G401 (cell line): ENCODE measurements at places on chromosomes 5 and 9. TPM values are rescaled to one million over a fixed set of nuclear protein-coding genes. Genes with fewer than 3 reads are reported as not detected.
A peak's percentile ranks its signal among the peaks of the same experiment; 100 is the strongest.

DNA sequence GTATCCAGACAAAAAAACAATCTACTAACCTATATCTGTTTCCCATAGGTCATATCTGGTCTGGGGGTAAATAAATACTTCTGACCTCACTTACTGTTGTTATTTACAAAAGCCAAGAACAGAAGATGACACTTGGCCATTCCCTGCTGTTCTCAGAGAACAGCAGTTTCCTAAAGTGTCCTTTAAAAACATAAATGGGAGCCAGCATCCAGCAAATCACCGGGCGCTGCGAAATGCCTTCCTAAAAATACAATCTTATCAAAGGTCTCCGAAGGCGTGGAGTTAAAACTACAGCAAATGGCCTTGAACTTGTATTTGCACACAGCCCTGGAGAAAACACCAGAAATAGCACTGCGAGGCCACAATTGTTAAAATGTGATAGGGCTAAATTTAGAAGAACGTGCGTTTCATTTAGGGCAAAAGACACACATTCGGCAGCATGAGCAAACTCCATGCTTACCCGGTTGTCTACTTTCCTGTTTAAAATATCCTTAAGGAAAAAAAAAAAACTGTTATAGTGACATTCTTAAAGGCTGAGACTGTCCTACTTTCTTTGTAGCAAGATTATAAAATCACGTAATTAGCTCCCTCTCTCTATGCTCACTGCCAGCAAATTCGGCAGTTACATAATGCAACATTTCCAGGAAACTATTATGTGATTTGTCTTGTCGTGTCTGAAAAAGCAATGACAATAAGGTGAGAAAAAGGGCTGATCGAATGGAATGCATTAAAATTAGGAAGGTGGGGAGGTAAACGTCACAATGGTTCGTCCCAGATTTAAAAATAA is 1.5 kb downstream of the NFIL3 start:
- peak; percentile 68 for DNase-seq

- DNase-seq, result no peak
Measured at GRCh38 chr9:77896938-77897667, 134.5 kb downstream of the GNAQ start.

DNA sequence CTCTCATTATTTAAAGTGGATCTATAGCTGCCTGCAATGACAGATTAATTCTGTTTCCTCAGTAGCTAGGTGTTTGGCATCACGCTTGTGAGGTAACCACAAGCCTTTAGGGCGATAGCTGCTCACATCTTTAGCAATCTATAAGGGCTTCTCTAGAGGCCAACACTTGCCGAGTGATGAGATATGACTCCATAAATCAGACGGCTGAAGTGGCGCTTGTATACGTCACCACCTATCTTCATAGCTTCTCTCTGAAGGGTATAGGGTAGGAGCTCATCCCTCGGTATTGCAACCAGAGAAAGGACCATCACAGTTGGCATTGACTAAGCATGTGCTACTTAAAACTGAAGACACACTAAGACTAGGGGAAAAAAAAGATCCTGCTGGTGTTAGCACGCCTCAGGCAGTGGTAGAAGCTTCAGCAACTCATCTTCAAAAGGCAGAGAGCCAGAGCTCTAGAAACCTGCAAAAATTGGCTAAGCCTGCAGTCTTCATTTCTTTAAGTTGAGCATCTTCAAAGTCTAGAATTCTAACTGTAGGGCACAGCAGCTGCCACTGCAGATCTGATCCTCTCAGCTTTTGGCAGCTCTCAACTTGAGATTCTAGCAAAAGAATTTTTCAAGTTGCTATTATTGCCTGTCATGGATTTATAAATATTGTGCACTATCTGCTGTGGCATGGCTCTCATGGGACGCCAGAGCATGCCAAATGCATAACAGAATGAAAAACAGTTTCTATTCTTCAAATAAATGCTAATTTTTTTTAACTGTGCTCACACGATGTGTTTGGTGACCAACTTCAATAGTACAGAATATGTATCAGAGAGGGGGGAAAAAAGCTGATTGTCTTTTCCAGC is 37.5 kb downstream of the PSMB7 start:
- DNase-seq, result no peak

DNA sequence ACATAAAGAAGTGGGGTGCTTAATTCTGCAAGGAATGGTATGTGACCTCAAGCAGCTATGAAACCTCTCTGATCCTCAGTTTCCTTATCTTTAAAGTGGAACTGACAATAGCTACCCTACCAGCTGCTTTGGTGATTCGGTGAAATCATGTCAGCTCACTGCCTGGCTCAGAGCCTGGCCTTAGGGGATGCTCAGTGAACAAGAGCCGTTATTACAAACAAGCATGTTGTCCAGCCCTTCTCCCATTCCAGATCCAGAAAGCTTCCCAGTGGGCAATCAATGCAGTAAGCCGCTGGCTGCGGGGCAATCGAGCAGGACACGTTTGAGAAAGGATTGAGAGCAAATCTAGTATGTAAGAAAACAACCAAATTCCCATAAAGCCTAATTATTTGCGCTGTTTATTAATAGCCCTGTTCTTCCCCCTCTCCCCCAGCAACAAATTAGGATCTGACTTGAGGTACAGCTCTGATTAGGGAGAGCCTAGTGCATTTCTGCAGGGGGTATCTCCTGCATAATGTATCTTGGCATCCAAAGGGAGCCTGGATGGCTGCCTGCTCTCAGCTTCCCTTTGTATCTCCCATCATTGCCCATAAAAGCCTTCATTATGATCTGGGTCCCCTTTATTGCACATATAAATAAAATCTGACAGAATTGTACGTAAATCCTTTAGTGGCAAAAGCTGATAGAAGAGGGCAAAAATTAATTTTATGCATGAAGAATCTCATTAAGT is 371.4 kb downstream of the TMEM232 start:
- DNase-seq, result no peak

- peak; percentile 63 for DNase-seq
Measured at GRCh38 chr9:8732367-8733075, 932.9 kb upstream of the DMAC1 start.

DNA sequence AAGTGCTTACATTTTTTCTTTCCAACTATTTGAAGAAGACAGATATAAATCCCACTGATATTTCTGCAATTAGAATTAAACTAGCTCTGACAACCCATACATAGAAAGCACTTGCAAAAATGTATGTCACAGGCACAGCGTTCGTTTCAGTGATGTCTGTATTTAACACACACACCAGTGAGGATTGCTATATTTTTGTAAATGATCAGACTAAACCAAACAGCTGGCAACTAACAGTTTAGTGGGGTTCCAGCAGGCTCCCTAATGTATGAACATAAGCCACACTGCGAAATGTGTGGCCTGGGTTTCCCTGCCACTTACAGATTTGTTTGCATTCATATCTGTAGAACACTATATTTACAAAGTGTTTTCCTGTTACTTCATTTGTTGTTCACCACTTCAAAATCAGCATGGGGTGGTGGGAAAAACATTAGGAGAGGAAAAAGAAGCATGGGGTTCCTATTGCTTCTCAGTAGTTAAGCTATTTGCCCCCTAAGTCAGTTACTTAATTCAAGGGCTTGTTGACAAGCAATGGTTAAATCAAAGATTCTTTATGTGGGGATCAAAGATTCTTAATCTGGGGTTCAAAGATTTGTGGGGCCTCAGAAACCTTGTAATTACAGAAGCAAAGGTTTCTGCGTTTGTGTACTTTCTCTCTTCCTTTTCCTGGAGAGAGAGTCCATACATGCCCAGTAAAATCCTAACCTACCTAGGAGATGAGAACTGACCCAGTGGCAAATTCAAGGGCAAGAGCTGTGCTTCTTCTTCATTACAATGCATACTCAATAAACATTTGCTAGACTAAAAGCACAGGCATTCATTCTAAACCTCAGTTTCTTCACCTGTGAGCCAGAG is 27.1 kb downstream of the ZNF608 start:
- DNase-seq, result peak; percentile 56

GRCh38 chr5:35383041-35383440 is 152.8 kb upstream of the PRLR start:
- DNase-seq, result no peak

DNA sequence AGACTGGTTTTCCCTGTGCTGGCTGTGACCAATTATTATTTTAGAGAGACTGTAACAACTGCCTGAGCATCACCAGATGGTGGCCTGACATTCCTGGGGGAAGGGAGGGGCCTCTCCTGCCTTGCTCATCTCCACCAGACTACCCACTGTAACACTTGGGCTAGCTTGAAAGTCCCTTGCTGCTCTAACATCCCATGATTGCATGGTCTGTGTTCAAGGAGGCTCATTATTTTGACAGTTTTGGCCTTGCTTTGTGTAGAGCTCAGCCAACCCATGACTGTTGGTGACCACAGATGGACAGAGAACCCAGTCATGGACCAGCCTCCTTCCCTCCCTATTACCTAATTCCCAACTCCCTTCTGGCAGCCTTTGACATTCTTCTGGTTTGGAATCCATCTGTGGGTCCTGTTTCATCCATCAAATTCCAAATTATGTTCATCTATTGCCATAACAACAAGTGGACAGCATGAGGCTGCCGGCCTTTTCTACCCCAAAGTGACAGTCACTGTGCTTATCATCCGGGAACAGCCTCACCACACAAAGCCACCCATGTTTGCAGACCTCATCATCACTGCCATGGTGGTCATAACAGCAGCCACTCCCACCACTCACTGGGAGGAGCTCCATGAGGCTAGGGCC is 49.0 kb upstream of the ICE1 start:
- no peak for DNase-seq

DNA sequence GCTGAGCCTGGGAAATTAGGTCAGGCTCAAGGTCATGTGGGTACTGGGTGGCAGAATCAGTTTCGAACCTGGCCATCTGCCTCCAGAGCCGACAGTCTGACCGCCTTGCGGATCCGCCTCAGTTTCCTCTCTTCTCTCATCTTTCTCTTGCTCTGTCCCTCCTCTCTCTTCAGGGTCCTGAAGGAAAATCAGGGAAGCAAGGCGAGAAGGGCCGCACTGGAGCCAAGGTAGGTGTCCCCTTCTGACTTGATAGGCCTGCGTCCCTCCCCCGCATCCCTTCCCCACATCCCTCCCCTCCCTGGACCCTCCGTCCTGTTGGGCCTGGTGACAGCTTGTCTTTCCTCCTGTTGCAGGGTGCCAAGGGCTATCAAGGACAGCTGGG is 40.8 kb upstream of the ORM1 start:
- DNase-seq, result no peak

GRCh38 chr9:14909961-14910805 is at the start of gene FREM1:
TSS of gene FREM1 (minus strand) at chr9:14910428. CDS start at chr9:14868977, 41,451 bp downstream.
- peak; percentile 86 for DNase-seq

- no peak for DNase-seq
Measured at GRCh38 chr5:152052470-152052869, 127.8 kb upstream of the GLRA1 start.

DNA sequence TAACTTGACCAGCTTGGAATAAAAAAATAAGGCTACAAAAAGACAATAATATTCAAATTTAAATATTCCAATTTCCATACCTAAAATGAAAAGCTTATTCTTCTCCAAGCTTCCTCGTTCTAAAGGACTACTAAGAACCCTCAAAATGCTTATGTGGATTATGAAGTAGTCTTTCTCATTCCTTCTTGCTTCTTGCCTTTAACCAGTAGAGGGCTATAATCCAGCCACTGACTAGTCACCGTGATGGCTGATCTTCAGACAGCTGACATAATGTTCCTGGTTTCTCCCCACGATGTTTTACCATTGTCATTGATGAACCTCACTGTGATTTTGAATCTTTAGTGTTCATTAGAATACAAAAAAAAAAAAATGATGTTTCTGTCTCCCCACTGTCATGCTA is 515.3 kb downstream of the TLE1 start:
- no peak for DNase-seq

DNA sequence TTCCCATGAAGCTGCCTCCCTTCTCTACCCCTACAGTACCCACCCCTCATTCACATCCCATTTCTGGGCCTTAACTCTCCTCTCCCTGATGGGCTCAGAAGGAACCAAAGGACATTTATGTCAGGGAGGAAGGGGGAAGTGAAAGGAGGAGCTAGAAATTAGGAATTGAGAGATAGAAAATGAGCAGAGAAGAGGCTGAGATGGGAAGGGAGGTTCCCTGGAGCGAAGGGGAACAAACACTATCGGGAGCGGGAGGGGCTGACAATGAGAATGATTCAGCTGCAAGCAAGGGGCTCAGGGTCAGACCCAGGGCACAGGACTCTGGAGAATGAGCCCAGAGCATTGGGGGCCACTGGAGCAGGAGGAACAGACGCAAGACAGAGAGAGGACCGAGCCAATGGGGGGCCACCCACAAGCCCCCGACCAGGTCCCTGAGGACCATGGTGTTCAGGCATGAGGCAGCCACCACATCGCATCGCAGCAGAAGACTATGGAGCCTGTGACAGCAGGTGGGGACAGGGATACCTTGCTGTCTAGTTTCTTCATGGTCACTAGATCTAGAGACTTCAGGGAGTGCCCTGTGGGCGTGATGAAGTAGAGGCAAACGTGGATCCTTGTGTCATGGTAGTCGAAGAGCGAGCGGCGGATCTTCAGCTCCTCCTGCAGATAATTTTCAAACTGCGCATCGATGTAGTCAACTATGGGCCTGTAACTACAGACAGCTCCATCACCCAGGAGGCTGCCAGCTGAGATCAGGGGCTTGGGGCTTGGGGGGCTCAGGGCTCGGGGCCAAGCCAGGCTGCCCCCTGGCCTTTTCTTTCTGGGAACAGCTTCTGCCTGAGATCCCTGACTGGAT is 13.6 kb downstream of the SEPTIN8 start:
- DNase-seq, result no peak

Gene LCN10
- total RNA-seq, result not detected in 2 replicates

Gene TAF7
- 131 and 164 TPM in 2 replicates for total RNA-seq

Gene TMEM252
- not detected in 2 replicates for total RNA-seq

Gene EDIL3
- total RNA-seq, result not detected in 2 replicates

Gene NR2F1
- 175 and 199 TPM in 2 replicates for total RNA-seq

Gene ZNF474
- total RNA-seq, result 0.71 TPM in 1 of 2 replicates, not detected in the other

Gene ARSI
- 89.2 and 100 TPM in 2 replicates for total RNA-seq

Gene EIF4EBP3
- total RNA-seq, result 1.3 TPM in 1 of 2 replicates, not detected in the other
